ENCODE measurements at places on chromosomes 4 and X.

- peak; percentile 8 for DNase-seq
Observed at GRCh38 chrX:83658731-83659130, 150.6 kb downstream of the POU3F4 start.

DNA sequence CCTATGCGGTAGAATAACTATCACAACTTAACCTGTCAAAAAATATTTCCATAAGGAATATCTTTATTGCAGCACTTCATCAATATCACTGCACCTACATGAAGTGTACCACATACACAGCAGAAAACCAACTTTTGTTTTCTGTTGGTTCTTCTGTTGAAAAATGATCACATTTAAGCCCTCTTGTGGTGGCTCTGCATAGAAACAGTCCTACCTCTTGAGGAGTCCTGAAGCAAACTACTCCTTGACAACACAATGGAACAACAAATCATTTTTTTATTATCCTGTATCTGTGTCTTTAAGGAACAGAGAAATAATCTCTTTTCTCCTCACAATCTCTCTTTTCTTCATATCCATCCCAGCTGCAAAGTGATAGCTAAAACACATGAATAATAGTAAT is 39.8 kb upstream of the ATOH1 start:
- no peak for DNase-seq

GRCh38 chrX:106899276-106899675 is 3.9 kb downstream of the RIPPLY1 start:
- DNase-seq = no peak

DNA sequence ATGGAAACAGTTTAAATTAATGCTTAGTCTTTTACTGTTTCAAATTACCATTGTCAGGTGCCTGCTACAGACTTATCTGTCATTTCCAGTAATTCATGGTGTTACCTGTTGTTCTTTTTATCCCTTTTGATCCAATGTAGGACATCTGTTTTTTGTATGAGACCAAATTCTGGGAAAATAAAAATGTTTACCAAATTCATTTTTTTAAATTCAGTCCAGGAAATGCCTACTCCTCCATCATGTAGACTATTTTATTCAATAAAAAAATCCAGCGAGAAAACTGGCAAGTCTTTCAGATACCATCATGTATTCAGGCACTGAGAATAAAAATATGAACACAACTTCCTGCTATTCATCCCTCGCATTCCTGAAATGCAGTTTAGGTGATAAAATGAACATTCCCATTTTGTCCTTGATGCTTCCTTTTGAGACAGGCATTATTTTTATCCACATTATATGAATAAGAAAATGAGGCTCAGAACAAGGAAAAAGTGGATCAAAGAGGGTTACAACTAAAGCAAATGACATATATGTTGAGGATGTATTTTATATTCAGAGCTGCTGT is 584.2 kb downstream of the SPRY1 start:
- no peak for DNase-seq

- no peak for DNase-seq
Observed at GRCh38 chrX:139850968-139851367, 81.9 kb downstream of the ATP11C start.

GRCh38 chr4:8451440-8452182 is 11.0 kb downstream of the TRMT44 start:
- DNase-seq = no peak

- DNase-seq = no peak
Observed at GRCh38 chr4:151315212-151315886, 10.1 kb downstream of the SH3D19 start.

DNA sequence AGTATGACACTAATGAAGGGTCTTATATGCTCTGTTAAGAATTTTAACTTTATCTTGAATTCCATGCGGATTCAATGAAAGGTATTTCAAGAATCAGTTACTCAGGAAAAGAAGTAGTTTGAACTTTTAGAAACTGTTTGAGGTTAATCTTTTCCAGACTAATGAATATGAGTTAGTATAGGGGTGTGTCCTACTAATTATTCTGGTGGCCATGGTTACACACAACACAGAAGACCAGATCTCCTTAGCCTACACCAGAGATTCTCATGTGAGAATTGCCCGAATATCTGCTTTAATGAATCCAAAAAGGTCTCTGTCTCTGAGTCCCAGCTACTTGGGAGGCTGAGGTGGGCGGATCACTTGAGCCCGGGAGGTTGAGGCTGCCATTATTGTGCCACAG is 100.4 kb downstream of the MMRN1 start:
- no peak for DNase-seq

GRCh38 chr4:52825460-52826090 is 36.5 kb upstream of the RASL11B start:
- no peak for DNase-seq

DNA sequence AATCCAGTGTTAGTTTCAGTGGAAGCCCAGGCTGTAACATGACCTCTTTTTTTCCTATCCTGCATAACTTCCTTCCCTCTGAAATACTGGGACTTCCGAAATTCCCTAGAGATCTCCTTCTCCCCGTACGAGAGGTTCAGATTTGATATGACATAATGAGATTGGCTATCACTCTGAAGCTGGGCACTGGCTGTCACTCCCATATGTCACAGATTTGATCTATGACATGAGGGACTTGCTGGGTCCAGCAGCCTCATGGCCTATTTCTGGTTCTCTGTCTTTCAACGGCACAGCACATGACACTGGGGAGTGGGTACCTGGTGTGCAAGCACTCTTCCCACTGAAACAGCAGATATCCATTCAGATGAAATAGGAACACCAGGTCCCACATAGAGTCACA is 36.7 kb downstream of the PF4 start:
- DNase-seq = no peak

DNA sequence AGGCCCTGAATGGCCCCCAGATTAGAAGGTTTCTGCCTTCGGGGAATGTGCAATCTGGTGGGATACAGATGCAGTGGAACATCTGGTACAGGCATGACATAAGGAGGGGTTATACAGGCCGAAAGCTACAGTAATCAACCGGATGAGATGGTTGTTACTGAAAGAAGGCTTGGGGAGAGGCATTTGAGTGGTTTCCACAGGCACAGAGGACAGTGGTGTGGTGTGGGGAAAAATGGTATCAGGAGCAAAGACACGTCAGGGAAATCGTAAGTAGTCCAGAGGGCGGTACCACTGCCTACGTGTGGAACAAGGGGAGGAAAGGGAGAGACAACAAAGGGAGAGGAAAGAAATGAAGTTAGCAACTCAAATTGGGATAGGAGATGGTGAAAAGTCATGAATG is 3.0 kb downstream of the PDLIM3 start:
- DNase-seq = no peak

GRCh38 chr4:111282035-111282434 is 659.2 kb upstream of the PITX2 start:
- no peak for DNase-seq

DNA sequence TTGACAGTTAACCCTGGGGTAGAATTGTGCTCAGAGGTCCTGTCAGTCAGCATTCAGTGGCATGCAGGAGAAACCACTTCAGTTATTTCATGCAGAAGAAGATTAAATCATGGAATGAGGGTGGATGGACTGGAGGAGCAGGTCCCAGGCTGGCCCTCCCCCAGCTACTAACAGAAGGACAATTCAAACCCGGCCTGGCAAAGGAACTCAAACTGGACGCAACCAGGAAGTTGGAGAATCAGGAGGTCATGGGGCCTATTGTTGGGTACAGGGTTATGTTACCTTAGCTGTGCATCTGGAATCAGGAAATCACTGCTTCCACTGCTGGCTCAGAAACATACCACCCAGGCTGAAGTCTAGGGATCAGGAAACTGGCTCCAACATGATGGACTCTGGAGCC is 121.4 kb downstream of the GPAT3 start:
- DNase-seq = no peak

GRCh38 chr4:57550198-57550597 is 440.0 kb upstream of the IGFBP7 start:
- no peak for DNase-seq

DNA sequence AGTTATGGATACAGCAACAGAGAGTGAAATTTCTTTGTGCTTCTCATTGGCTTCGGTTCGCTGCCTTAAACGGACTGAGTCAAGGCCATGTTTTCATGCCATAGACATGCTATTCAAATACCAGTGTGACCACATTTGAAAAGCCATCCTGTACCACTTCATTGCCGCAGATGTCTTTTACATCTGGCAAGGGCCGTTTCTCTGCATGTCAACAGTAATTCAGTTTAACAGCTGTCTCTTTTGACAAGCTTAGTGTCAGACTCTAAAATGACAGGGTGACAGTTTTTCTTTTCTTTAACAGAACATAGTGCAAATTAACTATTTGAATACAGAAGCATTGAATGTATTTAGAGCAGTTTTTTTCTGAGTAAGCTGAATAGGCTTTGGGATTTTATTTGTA is 362.2 kb upstream of the POU3F4 start:
- DNase-seq = no peak

GRCh38 chrX:101708163-101708562 is 48.5 kb upstream of the ARMCX2 start:
- DNase-seq = no peak

DNA sequence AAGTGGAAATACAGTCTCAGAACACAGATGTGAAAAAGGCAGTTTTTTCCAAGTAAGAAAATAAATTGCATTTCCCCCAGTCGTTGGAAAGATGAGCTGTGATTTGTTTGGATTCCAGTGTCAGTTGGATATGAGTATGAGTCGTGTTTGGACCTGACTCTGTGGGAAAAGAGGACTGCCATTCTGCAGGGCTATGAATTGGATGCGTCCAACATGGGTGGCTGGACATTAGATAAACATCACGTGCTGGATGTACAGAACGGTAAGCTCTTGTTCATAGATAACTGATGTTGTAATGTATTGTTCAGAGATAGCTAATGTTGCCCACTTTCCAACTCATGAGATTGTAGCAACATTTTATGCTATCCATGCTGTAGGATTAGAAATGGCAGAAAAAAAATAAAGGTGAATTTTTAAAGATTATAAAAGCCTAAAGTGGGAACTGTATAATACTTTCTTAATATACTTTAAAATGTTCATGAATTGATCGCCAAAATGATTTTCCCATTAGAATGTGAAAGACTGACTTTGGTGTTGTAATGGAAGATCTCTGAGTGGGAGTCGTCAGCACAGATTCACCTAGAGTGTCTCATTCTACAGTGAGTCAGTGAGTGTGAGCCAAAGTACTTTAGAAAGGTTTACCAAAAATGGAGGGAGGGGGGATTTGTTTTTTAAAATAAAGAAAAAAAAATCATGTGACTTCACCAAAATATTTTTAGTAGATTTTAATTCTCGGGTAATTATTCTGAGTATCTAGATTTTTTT is 178.7 kb downstream of the DCTD start:
- DNase-seq = no peak

DNA sequence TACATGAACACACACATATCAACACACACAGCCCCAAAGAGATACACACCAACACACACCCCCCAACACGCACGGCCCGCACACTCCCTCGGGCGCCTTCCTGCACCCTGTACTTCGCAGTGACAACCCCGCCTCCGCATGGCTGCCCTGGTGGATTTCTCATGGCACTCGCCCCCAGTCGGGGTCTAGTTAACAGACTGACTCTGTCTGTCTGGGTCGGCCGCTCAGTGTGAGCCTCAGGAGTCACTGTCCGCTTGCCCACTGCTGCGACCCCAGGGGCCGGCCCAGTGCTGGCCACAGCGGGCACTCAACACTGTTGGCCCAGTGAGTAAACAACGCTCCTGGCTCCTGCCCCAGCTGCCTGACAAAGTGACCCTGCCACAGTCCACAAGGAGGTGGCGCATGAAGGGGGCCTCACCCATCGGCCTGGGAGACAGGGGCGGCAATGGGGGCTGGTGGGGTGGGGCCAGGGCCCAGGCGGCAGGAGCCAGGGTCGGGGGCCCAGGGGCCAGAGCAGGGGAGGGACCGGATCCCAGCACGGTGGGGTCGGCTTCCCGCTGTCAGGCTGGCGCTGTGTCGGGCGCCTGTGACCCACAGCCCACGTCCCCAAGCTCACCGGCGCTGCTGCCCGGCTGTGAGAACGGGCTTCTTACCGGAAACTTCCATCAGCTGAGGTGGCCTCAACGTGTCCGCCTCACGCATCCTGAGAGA is 40.2 kb upstream of the MAN2B2 start:
- no peak for DNase-seq

DNA sequence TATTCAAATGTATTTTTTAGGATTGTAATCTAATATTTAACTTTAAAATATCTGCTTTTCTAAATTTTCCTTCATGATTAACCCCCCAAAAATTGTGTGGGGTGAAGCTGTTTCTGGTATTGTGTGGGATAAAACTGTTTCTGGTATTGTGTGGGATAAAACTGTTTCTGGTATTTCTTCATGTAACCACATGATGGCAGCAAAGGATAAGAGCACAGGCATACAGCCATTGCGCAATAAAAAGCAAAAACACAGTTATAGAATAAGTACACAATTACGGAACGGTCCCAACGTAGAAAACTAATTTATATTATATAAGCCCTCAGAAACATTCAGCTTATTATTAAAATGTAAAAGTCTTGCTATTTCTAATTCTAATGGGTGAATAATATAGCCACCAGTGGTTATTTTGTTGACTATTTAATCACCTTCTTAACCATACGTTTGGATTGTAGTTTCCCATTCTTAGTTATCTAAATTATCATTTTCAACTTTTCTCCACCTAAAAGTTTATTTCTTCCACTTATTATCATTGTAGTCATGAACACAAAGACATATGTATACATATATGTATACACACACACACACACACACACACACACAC is 333.9 kb upstream of the FSTL5 start:
- peak; percentile 36 for DNase-seq

- DNase-seq = no peak
Observed at GRCh38 chrX:9317176-9317575, 147.7 kb upstream of the TBL1X start.

- no peak for DNase-seq
Observed at GRCh38 chr4:13640149-13640940, 12.8 kb upstream of the BOD1L1 start.

DNA sequence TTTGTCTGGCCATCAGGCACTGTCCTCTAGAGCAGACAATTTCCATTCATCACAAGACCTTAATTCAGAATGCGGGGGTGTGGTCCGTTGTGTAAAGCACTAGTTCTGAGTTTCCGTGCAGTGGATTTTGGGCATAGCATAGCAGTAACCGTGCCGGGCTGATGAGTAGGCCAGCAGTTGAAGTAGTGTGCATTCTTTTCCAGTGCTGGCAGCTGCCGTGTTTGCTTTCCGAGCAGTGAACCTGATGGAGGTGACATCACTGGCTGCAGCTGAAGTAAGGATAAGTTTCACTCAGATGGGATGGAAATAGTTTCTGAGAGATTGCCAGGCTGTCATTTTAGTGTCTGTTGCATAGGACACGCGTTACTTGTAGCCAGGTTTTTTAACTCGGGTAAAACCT is 107.0 kb upstream of the STIM2 start:
- DNase-seq = no peak

DNA sequence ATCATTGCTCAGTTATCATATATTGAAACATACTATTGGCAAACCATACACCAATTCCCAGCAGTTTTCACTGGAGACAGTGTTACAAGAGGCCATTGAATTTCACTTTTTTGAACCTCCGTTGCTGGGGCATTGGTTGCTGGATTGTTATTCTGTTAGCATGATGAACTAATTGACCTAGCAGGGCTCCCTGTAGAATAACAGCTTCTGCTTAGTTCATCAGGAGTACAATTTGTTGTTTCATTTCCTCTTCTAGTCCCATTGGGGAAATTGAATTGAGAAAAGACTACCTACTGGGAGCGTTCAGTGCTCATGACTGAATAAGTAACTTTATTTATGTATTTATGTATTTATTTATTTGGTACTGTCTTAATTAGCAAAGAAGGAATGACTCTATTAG is 151.6 kb downstream of the SLIT2 start:
- DNase-seq = no peak

- DNase-seq = no peak
Observed at GRCh38 chr4:108181704-108182103, 13.0 kb upstream of the LEF1 start.
